Vagina (tissue), 2 donors: ENCODE measurements at places on chromosomes 6 and 20.

DNA sequence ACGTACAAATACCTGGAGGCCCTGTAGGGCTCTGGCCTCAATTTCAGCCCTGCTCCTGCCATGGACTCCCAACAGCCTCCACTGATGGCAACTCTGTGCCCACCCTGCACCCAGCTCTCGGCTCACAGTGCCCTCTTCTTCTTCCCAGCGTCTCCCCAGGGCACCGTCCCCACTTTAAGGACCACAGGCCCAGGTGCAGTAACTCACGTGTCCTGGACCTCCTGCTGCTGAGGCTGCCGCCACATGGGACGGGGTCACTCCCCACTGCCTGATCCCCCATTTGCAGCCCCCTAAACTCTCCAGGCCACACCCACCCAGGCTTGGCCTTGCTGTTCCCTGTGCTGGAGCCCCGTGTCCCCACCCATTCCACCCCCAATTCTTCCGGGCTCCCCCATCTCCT lies 223.4 kb downstream of the PREX1 start:
- no peak for DNase-seq

GRCh38 chr20:9808166-9808565 lies 30.7 kb downstream of the PAK5 start:
- DNase-seq, result no peak

DNA sequence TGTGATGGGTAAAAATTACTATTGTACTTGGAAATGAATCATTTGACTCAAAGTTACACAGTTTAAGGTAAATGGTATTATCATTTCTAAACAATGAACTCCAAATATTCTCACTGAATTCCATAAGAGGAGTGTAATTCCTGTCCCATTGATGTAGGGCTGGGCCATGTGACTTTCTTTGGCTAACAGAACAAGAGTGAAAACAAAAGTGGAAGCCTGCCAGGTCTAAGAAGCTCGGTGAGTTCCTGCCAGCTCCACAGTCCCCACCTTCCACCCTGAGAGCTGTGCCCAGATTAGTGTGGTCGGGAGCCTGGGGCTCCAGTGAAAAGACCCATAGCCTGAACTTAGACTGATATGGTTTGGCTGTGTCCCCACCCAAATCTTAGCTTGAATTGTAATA lies 24.6 kb downstream of the TBXT start:
- DNase-seq, result no peak

DNA sequence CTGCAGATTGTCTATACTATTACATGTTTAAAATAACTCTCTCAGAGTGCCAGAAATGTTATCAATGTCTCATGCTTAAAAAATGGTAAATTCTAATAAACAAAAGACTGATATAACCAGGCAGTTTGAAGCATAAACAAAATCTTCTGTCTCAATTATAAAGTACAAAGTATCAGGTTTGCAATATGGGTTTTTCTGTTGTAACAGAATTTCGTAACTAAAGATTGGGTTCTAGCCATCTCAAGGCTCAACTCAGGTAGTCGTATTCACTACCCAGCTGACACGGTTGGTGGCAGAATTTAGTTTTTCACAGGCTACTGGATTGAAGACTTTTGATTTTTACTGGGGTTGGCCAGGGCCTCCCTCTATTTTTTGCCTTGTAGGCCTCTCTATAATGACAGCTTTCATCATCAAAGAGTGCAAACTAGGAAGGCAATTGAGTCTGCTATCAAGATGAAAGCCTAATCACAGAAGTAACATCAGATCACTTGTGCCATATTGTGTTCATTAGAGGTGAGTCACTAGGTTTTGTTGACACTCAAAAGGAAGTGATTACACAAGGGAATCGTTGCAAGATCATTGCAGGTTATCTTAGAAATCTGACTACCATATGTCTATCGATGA lies 3.6 kb downstream of the CYP39A1 start:
- DNase-seq, result no peak

- no peak for DNase-seq
These were observed 93.0 kb downstream of the ANKRD6 start for GRCh38 chr6:89525786-89526562.

DNA sequence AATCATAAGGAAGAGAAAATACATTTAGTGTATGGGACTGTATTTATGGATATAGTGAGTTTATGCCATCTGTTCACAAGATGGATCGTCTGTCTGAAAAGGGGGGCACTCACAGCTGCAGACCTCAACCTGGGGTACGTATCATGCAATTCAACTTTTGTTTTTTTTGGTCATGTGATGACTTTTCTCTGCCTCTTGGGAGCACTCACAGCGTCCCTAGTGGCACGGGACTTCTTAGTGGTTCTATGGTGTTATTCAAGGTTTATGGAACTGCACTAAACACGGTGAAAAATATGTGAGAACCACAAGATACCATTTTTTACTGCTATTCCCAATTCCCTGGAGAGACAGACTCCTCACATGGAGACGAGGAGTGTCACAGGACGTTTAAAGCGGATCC lies 60.4 kb upstream of the MPC1 start:
- DNase-seq, result no peak

DNA sequence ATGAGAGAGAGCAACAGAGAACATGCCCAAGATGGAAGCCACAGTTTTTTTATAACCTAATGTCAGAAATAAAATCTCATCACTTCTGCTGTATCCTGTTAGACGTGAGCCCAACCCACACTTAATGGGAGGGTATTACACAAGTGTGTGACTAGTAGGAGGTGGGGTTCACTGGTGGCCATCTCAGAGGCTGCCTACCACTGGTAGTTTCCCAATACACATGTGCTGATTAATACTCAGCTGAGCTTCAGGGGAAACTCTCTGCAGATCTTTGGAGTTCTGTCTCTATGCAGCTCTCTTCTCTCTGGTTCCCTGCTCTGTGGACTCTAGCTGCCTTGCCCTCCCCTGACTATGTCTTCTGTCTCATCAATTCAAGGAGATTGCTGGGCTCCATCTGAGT lies 35.7 kb downstream of the CNBD2 start:
- DNase-seq, result no peak

GRCh38 chr6:153511896-153512496 lies 380.9 kb upstream of the RGS17 start:
- no peak for DNase-seq

DNA sequence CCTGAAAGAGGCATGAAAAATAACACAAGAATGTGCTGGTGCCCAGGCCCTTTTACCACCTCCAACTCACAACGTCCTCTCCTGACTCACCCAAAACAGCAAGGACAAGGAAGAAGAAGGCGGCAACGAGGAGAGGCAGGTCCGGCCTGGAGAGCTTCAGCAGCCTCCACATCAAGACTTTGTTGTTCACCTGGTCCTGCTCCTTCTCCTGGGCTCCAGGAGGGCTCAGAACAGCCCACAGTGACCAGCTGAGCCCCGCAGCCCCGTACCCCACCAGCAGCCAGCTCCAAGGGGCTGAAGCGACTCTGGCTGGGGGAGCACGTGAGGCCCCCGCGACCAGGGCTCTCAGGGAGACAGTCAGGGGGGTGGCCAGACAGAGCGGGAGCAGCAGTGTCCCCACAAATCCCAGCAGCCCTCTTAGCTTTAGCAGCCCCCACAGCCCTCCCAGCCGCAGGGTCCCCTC lies 857 bp downstream of the TAP2 start:
- DNase-seq, result no peak

DNA sequence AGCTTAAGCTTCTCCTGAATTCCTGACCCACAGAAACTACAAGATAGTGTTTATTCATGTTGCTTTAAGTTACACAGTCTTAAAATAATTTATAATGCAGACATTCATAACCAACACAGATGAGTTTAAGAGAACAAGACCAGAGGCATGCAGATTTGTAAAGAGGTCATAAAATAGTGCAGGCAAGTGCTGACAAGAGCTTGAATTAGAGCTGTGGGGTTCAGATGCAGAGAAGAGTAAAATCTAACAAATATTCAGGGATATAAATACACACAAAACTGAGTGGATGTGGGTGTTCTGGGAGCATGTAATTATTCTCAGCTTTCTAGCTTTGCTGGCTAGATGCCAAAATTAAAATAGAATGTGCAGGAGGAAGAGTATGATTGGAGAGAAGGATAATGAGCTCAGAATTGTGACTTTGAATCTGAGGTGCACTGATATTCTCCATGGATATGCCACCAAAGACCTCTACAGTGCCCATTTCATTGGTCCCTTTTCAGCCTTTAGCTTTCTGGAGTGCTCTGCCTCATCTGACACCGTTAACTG lies 291.9 kb upstream of the SGK1 start:
- DNase-seq, result no peak

DNA sequence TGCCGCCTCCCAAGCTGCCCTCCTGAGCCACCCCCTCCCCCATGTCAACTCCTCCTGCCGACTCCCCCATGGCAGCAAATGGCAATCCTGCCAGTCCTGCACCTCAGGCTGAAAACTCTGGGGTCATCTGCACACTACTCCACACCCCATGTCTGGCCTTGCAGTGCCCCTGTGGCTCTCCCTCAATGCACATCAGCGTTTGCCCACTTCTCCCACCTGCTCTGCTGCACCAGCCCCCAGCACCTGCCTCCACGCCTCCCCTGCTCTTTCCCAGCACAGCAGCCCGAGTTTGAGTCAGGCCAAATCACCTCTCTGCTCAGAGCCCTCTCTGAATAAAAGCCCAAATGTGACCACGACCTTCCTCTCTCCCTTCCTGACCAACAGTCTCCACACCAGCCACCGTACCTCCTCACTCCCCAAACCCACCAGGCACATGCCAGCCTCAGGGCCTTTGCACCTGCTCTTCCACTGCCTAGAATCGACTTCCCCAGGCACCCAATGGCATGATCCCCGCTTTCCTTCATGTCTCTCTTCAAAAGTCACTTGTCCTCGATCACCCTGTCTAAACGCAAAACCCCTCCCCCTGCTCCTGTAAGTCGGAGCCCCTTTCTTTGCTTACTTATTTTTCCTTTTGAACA lies 4.3 kb downstream of the PXDC1 start:
- DNase-seq, result no peak

DNA sequence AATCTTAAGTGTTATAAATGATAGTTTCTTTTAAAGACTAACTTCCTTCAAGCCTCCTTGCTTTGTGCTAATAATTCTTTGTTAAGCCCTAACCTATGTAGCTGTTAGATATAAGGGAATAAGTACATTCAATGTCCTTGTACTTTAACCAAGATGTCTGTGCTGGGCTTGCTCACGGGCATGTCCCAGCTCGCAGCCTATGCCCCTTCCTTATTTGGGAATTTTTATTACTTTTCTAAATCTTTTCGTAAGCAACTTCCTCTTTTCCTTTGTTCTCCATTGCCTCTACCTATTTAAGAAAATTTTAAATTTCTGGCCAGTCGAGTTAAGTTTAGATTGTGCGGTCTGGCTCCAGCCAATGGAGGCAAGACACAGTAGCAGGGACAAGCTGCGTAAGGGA lies 26.0 kb upstream of the CDK19 start:
- DNase-seq, result no peak

DNA sequence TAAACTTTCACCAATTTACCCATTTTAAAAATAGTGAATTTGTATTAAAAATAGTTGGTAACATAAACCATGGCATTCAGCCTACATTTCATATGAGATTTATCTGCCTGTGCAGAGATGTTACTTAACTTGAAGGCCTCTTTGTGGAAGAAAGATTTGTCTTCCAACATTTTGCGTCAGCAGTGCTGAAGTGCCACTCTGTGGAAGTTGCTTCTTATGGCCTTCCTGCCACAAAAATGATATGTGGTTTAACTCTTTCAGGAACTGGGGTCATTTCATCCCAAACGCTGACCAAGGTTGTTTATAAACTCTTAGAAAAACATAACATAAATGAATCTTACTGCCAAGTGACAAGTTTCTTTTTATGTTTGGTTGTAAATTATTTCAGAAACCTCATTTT lies 246.8 kb downstream of the ARID1B start:
- DNase-seq, result no peak

GRCh38 chr6:71181565-71181964 lies 107.0 kb upstream of the OGFRL1 start:
- no peak for DNase-seq

- DNase-seq, result no peak
These were observed 37.3 kb downstream of the ADGRG6 start for GRCh38 chr6:142339113-142339512.

- DNase-seq, result no peak
These were observed 18.5 kb downstream of the CITED2 start for GRCh38 chr6:139355777-139356445.

- no peak for DNase-seq
These were observed 44.3 kb upstream of the BCLAF1 start for GRCh38 chr6:136333824-136334464.

DNA sequence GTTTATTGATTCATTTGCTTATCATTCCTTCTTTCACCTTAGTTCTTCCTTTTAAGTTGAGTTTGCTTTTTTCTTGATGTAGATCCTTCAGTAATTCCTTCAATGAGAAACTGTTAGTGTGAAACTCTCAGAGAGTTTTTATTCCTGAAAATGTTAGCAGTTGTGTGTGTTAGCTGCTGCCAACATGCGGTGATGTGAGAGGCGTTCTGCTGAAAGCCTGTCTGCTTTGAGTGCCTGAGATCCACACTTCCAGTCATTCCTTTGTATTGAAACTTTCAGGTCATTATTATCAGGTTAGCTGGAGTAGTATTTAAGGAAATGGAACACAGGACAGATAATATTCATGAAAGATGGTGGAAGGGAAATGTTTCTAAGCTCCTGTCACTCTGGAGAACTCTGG lies 70.0 kb upstream of the SUPT3H start:
- no peak for DNase-seq

DNA sequence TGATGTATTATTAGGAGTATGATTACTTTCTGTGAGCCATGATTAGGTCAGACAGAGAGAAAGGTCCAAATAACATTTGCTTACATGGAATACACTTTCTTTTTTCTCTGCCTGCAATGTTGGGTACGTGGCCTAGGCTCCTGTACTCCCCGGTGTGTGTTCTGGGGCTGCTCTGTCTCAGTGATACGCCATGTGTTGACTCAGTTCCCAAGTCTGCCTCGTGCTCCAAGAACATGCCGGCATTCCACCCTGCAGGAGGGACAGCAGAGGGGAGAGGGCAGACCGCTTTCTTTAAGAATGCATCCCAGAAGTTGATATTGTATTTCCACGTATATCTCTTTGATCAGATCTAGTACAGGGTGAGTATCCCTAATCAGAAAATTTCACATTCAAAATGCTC lies 33.3 kb upstream of the THBS2 start:
- no peak for DNase-seq

- DNase-seq, result no peak
These were observed 46.9 kb downstream of the GFRA4 start for GRCh38 chr20:3616250-3616649.

GRCh38 chr6:15870333-15871043 lies 207.7 kb upstream of the DTNBP1 start:
- DNase-seq, result no peak

DNA sequence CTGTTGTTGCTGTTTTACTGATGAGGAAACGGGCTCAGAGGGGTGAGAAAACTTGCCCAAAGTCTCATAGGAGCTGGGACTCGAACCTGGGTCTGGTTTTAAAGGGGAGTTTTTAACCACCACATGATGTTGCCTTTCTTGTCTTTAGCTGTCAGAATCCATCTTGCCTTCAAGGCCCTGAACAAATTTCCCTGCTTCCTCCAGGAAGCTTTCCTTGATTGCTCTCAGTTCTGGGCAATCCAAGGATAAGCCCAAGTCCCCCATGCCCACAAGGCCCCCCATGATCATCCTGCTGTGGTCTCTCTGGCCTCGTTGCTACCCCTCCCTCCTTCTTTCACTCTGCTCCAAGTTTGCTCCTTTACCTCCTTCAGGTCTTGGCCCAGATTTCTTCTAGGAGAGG lies 73.5 kb downstream of the CD40 start:
- no peak for DNase-seq
